T-cell (primary cell): ENCODE measurements at places on chromosomes 12 and 14.

GRCh38 chr12:116318576-116319232 lies 41.2 kb upstream of the MED13L start:
- DNase-seq, result no peak

DNA sequence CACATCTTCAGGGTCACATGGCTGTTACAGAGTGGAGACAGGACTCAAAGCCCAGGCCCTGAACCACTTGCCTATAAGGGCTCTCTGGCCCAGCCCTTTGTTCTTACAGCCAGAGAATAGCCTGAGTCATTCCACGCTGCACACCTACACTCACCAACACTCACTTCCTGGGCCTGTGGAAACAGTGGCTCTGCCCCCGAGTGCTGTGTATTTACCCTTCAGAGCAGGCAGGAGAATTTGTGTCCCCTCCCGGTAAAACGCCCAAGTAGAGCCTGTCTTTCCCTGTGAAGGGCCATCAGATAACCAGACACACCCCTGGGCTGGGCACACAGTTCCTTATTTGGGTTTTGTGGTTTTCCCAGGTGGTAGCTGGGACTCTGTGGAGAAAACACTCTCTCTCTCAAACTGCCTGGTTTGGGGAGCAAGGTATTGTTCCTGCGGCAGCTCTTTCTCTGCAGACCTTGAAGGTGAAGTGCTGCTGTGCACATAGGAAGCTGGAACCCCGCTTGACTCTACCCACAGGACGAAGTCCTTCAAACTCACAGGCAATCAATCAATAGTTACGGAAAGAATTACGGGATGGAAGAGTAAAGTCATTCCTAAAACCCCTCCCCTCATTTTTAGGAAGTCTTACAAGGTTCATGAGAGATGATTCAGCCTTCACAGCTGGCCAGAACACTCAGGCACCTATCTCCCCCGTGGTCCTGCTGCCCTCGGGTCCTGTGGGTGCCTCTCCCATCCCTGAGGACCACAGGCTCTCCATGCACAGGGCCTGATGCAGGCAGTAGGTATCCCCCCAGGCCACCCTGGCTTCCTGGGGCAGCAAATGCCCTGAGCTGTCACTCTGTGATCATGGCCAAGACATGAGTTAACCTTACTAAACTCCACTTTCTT lies 20.3 kb downstream of the FIGNL2 start:
- no peak for DNase-seq

- no peak for DNase-seq
These were observed 62.5 kb upstream of the PYGL start for GRCh38 chr14:51006781-51007211.

DNA sequence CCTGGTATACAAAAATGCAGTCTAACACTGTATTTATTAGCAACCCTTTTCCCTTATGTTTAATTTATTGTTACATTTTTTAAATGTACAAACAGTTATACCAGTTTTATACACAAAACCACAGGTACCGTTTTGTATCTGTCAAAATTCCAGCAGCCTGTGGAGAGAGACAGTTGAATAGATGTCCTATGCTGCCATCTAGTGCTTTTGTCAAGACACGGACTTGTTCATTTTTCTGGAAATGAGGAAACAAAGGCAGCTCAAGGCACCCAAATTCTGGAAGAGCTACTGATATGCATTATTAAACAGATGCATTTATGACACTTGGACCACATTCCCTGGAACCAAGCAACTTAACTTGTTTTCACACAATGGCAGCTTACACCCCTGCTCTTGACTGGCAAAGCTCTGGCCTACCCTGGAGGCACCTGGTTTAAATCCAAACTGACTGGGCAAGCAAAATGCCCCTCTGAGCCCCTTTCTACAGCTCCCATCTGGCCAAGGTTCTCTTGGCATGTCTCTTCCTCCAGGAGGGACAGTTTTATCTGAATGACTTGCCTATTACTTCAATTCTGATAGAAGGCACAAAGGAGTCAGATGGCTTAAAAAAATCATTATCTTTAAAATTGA lies 286.9 kb upstream of the PRKD1 start:
- no peak for DNase-seq

GRCh38 chr12:66160704-66161103 lies 9.1 kb downstream of the TMBIM4 start:
- DNase-seq, result no peak

DNA sequence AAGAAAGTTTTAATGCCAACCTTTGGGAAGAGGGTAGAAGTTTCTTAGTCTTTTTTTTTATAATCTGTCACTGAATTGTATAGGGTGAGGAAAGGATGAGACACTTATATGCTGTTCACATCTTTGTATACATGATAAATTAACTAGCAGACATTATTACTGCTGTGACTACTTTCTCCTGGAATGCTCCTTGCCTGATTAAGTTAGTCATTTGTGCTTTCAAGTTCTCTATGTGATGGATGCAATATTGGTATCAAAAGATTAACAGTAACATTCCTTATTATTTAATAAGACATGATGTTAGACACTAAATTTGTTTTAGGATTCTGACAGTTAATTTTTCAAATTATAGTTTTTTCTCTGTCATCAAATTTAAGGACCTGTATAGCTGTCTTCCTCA lies 223.4 kb upstream of the GARIN2 start:
- no peak for DNase-seq

GRCh38 chr14:67358924-67359774 lies 455 bp downstream of the ATP6V1D start:
- DNase-seq, result no peak

GRCh38 chr12:105764216-105764835 lies 374.4 kb downstream of the NUAK1 start:
- DNase-seq, result no peak

GRCh38 chr12:123050331-123050831 lies 69.9 kb downstream of the ARL6IP4 start:
- no peak for DNase-seq

DNA sequence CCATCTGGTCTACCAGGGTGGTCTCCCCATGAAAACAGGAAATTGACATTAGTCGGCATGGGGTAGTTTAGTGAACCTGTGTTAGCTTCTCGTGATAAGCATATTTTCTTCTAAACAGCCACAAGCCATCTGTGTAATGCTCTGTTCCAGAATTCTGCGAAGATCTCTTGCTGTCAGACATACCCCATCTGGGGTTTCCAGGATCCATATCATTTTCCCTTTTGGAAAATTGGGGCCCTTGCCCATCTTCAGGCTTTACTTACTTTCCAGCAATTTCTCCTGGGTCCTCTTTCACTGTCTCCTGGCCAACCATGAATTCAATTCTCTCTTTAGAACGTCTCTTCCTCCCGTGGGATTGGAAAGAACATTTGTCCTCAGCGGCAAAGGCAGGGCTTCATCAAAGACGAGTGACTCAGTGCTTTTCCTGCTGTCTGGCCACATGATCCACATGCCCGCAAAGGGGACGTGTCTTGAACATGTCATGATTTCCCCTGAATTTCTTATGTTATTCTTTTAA lies 21.4 kb upstream of the NCOR2 start:
- no peak for DNase-seq

DNA sequence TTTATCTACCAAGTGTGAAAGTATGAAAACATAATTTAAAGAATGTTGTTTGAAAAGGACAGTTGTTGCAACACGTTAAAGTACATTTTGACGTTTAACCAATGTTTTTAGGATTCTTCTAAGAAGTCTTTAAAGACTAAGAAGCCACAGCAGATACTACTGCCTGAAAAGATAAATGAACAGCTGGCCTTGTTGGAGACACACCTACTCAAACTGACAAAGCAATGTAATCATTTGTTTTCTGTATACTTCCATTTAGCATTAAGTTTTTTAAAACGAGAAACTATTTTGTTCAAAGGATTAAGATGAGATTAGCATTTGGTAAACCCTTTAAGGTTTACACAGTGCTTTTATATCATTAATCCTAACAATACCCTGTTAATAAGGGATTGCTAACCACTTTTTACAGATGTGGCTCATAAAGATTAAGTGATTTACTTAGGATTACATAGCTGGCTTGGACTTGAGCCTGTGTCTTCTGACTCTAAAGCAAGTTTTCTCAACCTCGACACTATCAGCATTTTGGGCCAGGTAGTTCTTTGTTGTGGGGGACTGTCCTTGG lies 134.4 kb downstream of the CFAP54 start:
- no peak for DNase-seq
